ENCODE measurements at places on chromosomes 11 and 22. TPM values are rescaled to one million over a fixed set of nuclear protein-coding genes. Genes with fewer than 3 reads are reported as not detected.
A peak's percentile ranks its signal among the peaks of the same experiment; 100 is the strongest.

DNA sequence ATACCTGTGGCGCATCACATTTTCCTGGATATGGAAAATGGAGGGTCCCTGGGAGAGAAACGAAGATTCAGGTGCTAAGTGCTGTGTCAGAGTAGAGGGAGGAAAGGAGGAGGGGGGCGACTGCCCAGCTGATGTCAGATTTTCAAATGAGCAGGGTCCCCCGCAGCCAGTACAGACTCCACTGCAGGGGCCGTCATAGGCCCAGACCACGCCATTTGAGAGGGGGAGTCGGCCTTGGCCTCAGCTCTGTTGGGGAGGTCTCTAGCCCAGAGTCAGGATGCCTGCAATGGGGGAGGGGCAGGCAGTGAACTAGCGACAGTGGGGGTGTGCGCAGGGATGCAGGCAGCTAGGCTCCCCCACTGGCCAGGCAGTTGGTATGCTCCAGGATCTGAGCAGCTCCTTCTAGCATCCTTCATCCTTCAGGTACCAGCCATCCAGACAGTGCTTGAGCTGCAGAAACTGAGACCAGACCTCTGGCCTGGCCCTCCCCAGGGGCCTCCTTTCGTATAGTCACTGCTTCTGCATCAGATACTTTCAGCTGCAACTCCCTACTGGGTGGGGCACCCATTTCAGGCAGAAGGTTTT is at the start of the genes BSCL2 and GNG3:
BSCL2 (minus strand) TSS at position 148 of the 585 bp plus-strand sequence. CDS start 229 bp downstream, outside the sequence.
GNG3 (plus strand) TSS at position 400 of the 585 bp plus-strand sequence. CDS start 620 bp downstream, outside the sequence.
- DNase-seq, result no peak

Gene TRPC6
- total RNA-seq, result not detected

Gene MAJIN
- total RNA-seq, result not detected

DNA sequence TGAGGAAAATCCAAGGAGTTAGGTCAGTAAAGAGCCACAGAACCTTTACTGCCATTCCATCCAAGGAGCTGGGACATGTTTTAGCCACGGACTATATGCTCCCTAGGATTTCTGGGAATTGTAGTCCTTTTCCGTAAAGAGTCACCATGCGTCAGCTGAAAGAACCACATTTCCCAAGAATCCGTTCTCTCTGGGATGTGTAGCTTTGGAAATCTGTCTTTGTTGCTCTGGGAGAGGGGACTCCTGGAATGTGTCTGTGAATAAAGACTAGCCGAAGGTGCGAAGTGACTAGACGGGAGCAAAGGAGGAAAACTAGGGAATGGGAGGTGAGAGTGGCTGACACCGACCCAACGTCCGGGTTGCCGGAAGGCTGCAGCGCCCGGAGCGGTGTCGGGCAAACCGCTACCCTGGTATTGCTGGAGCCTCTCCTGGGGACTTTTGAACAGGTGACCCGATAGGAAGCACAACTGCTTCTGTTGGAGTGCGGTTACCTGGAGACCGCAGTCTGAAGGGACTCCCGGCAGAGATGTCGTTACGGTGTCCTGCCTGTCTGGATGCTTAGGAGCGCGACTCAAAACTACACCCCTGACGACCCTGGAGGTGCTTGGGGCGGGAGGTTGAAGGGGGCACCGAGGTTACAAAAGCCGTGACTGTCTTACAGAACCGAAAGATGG is at the start of gene IFTAP:
IFTAP (plus strand) TSS at position 187 of the 674 bp plus-strand sequence. CDS start 15,602 bp downstream, outside the sequence.
- DNase-seq, result peak; percentile 95

GRCh38 chr11:83364500-83365045 is 78.4 kb upstream of the CCDC90B start:
- no peak for DNase-seq

DNA sequence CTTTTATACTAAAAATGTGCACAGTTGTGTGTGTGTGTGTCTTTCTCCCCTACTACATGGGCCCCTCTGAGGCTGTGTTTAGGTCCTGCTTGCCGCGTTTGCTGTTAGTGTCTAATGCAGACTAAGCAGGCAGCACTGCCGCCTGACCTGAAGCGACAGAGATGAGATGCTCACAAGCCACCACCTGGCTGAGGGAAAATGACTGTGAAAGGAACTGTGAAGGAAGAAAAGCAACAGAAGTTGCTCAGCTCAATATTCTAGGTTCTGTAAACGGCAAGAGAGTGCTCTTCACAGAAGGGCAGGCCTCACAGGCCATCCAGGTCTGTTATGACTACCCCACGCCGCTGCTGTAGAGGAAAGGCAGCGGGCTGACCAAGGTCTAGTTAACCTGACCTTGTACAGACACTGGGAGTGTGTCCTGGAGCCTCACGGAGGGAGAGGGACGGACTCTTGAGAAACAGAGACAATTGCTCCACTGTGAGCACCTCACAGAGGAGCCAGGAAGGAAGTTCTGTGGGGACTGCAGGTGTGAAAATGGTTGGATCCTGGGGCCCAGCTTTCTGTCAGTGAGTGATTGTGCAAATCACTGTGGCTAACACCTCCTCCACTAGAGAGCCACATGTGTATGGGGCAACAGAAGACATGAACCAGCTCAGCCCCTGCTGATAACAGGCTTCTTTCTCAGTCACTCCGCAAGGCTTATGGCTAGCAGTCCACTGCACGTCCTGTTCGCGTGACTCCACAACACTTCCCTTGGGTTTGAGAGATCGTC is 31.3 kb upstream of the YPEL1 start:
- DNase-seq, result no peak

Gene FBLN1
- 10.1 TPM for total RNA-seq

Gene TSSK2
- not detected for total RNA-seq

DNA sequence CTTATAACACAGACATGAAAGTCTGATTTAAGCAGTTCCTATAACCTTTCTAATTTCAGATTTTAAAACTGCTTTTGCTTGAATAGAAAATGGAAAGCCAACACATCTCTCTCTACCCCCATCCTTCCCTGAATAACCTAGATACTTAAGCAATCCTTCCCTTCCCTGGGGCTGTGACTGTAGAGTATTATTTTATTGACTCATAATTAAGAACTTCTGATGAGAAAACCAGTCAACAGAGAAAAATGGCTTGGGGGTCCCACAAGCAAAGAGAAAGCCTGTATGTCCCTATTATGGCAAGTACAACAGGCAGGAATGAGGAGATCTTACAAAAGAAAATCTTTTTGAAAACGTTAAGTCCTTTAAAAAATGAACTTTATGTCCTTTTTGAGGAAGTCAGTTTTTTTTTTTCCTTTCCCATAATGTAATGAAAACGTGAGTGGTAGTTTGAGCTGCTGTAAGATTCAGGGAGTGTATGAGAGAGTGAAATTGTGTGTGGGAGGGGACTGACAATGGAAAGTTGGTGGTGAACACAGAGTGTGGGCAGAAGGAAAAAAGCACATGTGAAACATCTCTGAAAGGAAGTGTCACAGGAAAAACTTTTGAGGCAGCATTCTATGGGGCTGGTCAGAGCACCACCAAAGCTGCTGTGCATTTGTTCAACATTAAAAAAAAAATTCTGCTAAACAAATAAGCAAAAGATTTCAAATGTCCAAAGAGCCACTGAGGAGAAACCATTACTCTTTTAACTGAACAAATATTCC is 154.6 kb downstream of the MAML2 start:
- no peak for DNase-seq

DNA sequence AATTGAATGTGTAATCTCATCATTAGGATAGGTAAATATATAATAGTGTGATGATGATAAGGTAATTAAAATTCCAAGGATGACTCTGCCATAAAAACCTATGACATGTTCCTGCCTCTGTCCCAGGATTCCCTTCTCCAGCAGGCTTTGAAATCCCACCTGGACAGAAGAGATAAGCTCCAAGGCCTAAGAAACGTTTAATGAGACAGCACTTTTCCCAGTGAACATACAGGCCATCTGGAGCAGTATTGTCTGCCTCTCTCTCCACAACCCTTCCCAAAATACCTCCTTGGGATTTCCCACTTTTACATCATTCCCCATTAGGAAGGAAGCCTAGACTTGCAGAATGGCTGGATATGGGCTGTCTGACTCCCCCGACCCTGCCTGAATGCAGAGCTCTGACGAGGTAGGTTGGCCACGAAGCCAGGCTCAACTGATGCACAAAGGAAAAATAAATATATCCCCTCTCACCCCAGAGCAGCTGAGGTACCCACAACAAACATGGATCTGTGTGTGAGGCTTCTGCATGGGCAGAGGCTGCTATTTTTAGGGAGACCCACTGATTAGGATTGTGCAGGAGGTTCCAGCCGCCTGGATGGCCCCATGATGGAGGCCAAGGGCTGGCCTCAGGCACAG is 71.0 kb downstream of the TMPRSS5 start:
- no peak for DNase-seq

Gene CD3E
- not detected for total RNA-seq

All from SK-MEL-5 (cell line).